Fibroblast of pulmonary artery (primary cell): ENCODE measurements at places on chromosomes 1 and 21.

DNA sequence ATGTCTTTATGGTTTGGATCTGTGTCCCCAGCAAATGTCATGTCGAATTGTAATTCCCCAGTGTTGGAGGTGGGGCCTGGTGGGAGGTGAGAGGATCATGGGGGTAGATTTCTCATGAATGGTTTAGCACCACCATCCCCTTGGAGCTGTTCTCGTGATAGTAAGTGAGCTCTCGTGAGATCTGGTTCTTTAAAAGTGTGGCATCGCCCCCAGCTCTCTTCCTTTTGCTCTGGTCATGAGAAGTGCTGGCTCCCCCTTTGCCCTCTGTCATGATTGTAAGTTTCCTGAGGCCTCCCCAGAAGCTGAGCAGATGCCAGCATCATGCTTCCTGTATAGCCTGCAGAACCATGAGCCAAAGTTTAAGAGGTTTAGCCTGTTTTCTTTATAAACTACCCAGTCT is 11.2 kb upstream of the KCNE2 start:
- DNase-seq, result no peak

DNA sequence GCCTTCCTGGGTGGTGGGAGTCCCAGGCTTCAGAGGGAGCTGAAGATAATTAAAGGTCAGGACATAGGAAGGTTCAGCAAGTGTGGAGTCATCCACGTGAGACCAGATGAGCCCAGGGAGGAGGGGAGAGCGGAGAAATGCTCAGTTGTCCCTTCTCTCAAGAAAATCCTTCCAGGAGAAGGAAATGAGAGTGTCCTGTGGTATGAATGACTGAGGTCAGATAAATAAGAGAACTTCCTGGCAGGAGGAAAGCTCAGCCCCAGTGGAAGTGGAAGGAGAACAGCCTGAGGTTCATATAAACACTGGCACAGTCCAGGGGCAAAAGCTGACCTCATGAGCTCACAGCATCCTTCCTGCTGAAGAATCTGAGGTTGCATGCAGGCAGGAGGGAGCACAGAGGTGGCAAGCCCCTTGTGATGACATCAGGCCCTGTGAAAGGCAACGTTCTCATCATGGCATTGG is 97.6 kb downstream of the NAV1 start:
- peak; percentile 71 for DNase-seq

DNA sequence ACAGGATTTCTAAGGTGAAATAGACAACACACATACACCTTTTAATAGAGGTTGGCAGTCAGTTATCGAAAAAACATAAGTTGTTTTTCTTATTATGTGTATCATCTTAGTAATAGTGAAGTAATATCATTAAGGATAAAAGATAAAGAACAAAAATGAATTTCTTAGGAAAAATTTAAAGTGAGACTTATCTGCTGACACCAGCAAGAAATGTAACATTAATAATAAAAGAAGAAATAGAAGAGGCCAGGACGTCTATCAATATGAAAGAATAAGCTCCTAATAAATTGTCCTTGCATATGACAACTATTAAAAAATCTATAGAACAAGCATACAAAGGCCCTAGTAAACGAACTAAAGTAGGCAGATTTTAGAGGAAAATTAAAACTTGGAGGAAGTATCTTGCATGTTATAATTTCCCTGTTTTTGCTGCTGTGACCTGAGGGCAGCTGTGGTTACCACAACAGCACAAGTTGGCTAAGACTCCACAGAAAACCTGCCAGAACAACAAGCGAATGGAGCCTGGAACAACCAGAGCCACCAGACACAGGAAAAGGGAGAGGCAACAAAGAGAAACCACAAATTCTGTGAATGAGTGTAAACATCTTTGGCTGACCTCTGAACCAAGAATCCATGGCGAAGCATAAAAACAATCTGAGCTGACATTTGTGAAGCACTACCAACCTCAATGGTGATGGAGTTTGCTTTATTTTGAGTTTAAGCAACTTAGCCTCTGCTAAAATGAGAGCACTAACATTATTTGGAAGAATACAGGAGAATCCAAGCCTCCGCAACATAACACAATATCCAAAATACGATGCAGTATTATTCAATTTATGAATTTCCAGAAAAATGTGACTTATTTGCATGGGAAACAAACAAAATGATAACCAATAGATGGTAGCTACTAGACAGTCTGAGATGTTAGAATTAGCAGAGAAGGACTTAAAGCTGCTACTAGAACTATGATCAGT is 207.5 kb downstream of the KCNT2 start:
- DNase-seq, result peak; percentile 96

GRCh38 chr1:201347498-201348210 is 29.8 kb downstream of the TNNT2 start:
- no peak for DNase-seq

- DNase-seq, result peak; percentile 72
Observed at GRCh38 chr1:168084396-168085231, 52.1 kb downstream of the GPR161 start.

DNA sequence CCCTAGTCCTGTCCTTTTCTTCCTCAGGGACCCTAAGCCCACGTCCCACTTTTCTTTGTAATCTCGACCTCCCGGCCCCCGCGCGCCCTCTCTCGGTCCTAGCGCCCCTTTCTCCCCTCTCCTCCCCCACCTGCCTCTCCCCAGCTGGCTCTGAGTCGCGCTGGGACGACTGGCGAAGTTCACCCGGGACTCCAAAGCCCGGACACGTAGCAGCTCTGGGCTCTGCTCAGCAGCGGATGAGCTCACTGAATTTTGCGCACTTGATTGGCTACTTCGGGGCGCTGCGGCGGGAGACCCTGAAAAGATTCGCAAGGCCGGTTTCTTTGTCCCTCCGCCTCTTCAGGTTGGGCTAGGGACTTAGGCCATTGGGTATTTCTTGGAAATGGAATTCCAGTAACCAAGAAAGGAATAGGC is 16.3 kb upstream of the ACKR1 start:
- peak; percentile 48 for DNase-seq

- peak; percentile 87 for DNase-seq
Observed at GRCh38 chr21:37445228-37445627, 78.7 kb downstream of the DYRK1A start.

DNA sequence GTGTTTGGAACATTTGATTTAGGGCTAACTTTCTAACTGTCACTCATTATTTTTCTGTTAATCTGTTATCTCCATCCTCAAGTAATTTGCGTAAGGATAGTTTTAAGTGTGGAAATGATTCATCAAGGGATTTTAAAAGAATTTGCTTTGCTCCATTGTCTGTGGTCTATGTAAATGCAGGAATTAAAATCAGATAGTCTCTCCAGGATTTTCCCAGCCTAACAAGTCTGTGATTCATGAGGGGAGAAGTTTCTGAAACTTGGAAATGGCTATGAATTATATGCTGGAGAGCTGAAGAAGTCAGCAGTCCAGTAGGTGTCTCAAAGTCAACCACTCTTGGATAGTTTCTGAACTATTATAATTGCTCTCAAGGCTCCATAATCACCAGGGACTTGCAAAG is 264.5 kb downstream of the MRPL39 start:
- peak; percentile 67 for DNase-seq

- DNase-seq, result no peak
Observed at GRCh38 chr1:14062669-14063068, 362.7 kb downstream of the PRDM2 start.

DNA sequence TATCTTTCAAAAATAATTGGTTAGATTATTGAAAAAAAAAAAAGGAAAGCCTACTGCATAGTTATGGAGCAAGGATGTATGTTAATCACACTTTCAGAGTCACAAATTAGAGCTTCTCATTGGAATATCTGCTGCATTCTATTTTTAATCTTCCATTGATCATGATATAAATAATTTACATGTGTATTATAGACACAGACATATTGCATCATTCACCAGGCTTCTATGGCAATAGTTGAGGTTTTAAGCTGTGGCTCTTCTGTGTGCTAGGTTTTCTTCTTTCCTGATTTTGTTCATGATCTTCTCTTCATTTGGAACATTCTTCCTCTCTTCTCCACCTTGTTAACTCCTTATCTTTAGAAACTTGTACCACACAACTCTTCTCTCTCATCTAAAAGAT is 123.2 kb upstream of the HMCN1 start:
- no peak for DNase-seq
